GM12865 (cell line): ENCODE measurements at places on chromosomes 12 and 14.
A peak's percentile ranks its signal among the peaks of the same experiment; 100 is the strongest.

DNA sequence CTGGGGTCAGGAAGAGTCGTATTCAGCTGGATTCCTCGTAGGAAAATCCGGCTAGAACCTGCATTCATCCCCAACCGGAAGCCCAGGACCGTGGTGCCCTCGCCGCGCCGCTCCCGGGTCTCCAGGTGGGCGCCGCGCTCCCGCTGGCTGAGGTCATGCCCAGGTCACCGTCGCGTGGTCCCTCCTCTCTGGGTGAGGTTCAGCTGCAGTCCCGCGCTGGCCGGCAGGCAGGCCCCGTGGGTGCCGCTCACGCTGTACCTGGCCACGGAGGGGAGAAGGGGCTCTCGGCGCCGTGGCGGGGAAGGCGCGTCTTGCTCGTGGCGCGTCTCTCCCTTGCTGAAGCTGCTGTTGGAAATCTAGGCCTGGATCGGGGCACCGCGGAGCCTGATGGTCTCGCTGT lies 44.5 kb downstream of the LRTM2 start:
- DNase-seq: no peak

GRCh38 chr12:115149279-115149678 lies 465.3 kb upstream of the TBX3 start:
- DNase-seq: no peak

GRCh38 chr14:64637735-64638473 lies 66.3 kb upstream of the PLEKHG3 start:
- no peak for DNase-seq

- DNase-seq: no peak
Observed at GRCh38 chr12:41327096-41327895, 139.2 kb downstream of the PDZRN4 start.

DNA sequence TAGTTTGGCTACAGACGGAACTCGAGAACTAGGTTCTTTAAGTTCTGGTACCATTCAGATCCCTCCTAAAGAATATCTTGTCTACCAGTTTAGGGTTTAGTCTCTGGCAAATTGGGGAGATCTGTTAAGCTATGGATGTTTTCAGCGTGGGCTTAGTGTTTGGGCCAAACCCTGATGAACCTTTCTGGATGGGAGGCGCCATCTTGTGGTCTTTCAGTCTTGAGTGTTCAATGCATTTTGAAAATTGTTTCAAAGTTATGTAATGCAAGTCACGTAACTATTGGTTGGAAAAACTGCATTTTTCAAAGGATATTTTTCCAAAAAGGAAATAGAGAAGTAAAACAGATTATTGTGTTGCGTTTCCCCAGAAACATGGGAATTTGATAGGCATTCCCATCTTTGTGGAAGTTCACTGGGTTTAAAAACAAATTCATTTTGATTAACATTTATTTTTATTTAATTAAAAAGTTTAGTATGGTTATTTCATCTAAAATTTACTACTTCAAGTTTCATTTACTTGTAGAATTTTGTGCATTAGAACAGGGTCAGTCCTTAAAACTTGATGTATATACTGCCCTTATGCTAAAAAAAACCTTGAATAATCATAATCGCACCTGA lies 169.0 kb downstream of the PRIMA1 start:
- peak; percentile 65 for DNase-seq

GRCh38 chr14:102768223-102769048 lies 8.8 kb upstream of the TRAF3 start:
- peak; percentile 94 for DNase-seq

DNA sequence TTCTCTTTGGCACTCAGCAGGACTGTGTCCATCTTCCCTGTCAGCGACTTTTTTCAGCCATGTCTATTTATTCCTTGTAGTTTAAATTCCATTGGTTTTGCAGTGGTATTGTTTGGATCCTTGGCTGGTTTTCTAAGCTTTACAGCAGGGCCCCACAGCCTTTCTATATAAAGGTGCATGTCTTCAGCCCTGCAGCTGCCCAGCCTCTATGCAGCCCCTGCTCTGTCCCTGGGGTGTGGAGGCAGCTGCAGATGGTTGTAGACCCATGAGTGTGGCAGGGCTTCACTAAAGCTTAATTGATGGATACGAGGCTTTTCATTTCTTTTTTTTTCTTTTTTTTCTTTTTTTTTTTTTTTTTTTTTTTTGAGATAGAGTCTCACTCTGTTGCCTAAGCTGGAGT lies 29.7 kb downstream of the SFSWAP start:
- DNase-seq: no peak

- no peak for DNase-seq
Observed at GRCh38 chr14:100719976-100720520, 6.6 kb upstream of the DLK1 start.

- no peak for DNase-seq
Observed at GRCh38 chr12:120468821-120469449, 613 bp downstream of the SRSF9 start.

DNA sequence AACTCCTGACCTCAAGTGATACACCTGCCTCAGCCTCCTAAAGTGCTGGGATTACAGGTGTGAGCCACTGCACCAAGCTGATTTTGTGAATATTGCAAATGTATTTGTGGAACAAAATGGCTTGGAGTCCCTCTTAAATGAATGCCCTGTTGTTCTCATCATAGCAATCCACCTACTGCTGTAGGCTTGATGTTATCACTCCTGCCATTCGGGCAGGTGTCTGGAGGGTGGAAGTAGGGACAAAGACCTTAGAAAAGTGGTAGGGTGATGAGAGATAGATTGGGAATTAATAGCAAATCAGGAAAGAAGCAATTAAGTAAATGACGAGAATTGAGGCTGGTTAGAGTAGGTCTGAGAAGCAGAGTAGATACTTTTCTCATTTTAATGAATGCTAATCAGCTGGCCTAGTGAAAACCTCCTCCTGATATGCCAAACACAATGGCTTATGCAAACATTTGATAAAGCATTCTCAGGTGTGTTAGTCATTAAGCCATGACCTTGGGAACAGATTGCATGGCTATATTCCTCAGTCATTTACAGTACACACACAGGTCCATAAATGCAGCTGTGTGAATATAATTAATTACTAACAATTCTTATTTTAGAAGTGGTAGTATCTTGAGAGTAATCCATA lies 60.5 kb upstream of the USP44 start:
- no peak for DNase-seq

GRCh38 chr12:129423041-129423580 lies 480.7 kb downstream of the TMEM132D start:
- no peak for DNase-seq
